ENCODE measurements at places on chromosomes 16 and 17.

- no peak for DNase-seq
Measured at GRCh38 chr16:90019543-90020259, 445 bp upstream of the DBNDD1 start.

- no peak for DNase-seq
Measured at GRCh38 chr17:77372444-77373298, 231.9 kb downstream of the SEC14L1 start.

DNA sequence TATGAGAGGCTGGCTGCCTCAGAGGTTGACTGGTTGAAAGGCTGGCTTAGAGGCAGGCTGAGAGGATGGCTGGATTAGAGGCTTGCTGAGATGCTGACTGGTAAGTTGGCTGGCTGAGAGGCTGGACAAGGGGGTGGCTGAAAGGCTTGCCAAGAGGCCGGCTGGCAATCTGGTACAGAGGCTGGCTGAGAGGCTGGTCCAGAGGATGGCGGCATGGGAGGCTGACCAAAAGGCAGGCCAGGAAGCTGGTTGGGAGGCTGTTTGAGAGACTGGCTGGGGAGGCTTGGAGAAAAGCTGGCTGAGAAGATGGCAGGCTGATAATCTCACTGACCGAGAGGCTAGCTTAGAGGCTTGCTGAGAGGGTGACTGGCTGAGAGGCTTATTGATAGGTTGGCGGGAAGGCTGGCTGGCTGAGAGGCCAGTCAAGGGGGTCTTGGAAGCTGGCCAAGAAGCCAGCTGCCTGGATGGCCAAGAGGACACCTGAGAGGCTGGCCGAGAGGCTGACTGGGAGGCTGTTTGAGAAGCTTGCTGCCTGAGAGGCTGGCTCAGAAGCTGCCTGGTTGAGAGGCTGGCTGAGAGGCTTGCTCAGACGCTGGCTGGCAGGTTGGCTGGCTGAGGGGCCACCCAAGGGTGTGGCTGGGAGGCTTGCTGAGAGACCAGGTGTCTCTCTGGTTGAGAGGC, 34.2 kb upstream of the ACSM2B start:
- no peak for DNase-seq

GRCh38 chr16:9192746-9193145, 101.3 kb downstream of the HAPSTR1 start:
- no peak for DNase-seq

DNA sequence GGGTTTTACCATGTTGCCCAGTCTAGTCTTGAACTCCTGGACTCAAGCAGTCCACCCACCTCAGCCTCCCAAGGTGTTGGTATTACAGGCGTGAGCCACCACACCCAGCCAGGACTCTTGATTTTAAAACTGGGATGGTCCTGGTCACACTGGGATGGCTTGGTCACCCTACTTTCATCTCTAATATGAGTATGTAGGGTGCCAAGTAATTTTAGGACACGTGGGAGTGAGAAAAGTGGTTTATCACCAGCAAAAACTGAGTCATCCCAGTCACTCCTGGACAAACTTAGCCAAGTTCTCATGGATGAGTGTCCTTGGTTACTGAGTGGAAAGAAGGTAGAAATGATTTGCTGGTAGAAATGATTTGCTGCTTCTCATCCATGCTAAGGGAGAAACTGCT, 9.9 kb downstream of the CLEC19A start:
- no peak for DNase-seq

DNA sequence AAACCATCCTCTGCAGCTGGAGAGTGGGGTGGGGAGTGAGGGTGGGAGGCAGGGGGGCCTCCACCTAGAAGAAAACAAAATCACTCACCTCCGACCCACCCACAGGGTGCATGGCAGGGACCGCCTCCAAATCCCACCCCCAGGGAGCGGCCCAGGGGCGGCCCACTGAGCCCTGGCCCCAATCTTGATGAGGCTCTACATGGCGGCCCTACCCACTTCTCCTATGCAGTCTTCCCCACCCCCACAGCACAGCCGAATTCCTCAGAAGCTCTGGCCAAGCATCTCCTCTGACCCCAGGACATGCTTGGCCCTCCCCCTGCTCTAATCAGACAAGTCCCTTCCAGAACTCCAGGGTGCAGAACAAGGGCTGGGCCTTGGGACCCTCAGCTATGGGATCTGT, 18.2 kb upstream of the FASN start:
- DNase-seq: no peak

DNA sequence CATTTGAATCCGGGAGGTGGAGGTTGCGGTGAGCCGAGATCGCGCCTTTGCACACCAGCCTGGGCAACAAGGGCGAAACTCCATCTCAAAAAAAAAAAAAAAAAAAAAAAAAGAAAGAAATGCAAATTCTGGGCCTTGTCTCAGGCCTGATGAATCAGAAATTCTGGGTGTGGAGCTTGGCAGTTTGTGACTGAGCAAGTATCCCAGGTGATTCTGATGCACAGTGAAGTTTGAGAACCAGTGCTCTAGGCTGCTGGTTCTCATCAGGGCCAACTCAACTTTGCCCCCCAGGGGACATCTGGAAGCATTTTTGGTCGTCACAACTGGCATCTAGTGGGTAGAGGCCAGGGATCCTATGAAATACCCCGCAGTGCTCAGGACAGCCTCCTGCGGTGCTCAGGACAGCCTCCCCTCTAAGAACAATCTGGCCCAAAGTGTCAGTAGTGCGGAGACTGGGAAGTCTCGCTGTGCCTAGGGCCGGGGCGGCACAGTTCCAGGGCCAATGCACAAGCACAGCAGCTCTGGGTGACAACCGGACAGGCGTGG, 55.9 kb downstream of the SDK2 start:
- no peak for DNase-seq

DNA sequence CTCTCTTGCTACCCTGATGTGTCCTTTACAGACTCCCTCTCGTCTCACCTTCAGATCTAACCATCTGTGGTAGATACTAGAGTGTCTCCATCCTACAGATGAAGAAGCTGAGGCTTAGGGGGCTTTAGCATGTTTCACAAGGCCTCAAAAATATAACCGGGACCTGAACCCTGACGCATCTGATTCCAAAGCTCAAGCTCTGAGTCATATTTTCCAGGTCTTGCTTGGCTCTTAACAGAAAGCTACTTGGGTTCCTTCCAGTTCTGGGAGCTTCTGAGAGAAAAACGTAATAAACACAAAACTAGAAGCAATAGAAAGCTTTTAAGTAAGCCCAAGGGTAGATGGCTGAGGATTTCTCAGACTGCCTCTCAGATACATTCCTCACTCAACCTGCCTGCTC, 224.3 kb upstream of the EEF2KMT start:
- no peak for DNase-seq

- no peak for DNase-seq
Measured at GRCh38 chr17:78114831-78115723, 13.5 kb downstream of the TMC6 start.

DNA sequence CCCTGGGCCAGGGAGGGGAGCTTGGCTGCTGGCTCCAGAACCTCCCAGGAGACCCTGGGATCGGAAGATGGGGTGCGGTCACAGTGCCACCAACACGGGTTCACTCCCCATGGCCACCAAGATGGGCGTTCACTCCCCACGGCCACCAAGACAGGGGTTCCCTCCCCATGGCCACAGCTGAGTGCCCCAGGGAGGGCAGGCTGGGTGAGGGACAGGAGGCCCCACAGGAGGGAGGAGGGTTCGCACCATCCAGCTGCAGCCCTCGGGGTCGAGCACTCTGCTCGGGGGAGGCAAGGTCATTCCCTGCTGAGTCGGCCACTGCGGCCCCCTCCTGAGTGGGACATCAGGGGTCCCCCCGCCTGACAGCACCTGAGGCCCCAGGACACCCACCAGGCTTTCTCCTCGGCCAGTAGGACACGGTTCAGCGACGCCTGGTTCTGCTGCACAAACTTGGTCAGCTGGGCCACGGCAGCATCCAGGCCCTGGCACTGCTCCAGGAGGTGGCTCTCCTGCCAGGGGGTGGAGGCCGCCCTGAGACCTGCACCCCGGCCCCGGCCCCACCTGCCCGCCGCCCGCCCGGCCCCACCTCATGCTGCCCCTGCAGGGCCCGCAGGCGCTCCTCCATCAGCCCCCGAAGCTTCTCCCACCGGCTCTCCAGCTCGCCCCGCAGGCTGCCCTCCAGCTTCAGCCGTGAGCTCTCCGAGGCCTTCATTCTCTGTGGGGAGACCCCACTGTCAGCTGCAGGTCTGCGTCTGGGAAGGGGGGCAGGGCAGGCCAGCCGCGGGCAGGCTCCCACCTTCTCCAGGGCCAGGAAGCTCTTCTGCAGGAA, 5.9 kb downstream of the CCDC154 start:
- DNase-seq: no peak

GRCh38 chr16:27127308-27127707, 60.6 kb downstream of the C16orf82 start:
- DNase-seq: no peak

DNA sequence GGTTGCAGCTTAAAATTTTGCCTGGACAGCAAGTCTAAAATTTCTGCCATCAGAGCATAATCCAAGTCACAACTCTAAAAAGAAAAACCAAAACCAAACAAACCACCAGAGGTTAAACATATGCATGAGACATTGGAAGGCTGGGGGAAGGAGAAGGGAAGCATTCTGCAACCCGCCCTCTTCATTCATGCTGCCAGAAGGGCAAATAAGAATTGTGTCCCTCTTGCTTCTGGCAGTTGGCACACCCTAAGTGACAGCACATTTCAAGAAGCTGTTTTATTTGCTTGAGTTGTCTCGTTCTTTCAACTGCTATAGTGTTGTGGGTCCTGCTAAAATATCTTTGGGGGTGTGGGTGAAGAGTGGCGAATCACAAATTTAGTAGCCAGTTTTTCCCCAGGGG, 99.6 kb downstream of the SKAP1 start:
- DNase-seq: no peak

DNA sequence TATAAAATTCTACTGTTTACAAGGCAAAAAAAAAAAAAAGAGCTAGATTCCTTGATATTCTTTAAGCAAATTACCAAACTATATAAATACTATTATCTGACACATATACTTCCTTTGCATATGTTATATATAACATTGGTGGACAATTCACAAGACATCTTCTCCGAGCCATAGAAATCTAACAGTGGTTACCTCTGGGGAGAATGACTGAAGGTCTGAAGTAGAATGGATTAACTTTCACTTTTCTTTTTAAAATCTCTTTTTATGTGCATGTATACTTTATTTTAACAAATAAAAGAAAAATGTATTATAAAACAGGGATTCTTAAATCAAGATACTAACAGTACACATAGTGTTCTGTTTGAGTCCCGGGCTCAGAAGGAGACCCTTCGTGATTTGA, 131.0 kb downstream of the MRTFB start:
- no peak for DNase-seq

DNA sequence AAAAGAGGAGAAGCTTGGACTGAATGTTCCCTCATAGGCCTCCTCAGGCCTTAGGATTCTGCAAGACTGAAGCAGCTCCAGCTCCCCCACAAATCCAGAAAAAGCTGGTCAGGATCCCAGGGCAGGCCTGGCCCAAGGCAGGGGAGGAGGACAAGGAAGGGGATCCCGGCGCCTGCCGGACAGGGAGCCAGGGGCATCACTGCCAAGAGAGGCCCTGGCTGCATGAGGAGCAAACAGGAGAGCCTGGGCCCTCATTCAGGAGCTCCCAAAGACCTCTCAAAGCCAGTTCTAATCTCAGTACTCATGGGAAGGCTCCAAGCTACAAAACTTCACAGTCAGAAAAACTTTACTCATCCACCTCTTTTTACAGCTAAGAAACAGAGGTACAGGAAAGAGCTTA, 67.3 kb downstream of the ZNF423 start:
- no peak for DNase-seq

GRCh38 chr17:59641799-59642484, 22.2 kb downstream of the CLTC start:
- DNase-seq: no peak
